Stimulated activated CD4-positive, alpha-beta T cell treated with anti-CD3 and anti-CD28 coated beads, TNF-alpha, amount 100 ng/mL, for 24 hours (primary cell): ENCODE measurements at places on chromosomes 12 and 14.

- DNase-seq: no peak
These were observed 54.4 kb upstream of the BICD1 start for GRCh38 chr12:32052212-32052713.

DNA sequence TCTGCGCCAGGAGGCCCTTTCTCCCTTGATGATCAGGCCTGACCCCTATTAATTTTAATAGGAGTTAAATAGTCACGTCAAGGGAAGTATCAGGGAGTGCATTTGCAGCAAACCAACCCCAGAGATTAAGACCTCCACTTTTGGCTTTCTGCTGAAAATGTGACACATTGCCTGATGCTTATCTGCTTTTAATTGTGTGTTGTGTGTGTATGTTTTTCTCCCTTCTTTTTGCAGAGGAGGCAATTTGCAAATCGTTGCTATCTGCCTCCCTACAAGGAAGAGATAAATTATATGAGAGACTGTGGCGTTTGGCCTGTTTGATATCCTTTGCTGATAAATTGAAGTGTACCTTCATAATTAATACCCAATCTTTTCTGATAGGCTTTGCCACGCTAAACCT, 822.9 kb downstream of the VRK1 start:
- DNase-seq: no peak

DNA sequence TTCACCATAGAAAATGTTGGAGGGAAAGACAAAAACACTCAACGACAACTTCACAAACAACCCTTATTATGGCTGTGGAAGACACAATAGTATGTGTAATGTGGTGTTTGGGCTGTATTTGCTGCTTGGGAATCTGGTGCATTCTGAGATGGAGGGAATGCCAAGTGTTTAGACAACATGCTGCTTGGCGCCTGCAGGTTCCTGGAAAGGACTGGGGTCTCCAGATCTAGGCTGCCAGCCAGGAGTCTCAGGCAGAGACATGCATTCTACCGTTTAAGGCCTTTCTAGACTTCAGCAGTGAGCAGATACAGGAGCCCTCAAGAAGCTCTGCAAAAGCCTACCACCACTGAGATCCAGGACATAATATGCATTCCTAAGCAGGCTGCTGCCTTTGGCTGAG, 418.7 kb downstream of the NRXN3 start:
- no peak for DNase-seq

DNA sequence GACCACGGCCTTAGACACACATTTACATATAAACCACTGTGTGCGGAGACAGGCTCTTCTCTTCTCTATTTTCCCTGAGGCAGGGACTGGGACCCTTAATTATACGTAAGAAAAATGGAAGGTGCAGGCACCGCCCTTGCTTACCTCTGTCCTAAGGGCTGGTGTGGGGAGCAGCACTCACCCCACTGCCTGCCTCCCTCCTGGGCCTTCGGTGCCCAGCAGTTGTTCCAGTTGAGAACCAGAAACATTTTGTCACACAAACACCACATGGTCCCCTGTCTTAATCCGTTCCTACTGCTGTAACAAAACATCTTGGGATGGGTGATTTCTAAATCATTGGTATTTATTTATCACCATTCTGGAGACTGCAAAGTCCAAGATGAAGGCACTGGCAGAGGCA, 192.7 kb upstream of the DIO3 start:
- DNase-seq: no peak

- no peak for DNase-seq
These were observed 26.0 kb downstream of the SMUG1 start for GRCh38 chr12:54162741-54163140.
